ENCODE measurements at places on chromosomes 1 and 21.

- DNase-seq, result peak; percentile 19
These were observed 6.7 kb upstream of the RNASEL start for GRCh38 chr1:182595641-182596240.

DNA sequence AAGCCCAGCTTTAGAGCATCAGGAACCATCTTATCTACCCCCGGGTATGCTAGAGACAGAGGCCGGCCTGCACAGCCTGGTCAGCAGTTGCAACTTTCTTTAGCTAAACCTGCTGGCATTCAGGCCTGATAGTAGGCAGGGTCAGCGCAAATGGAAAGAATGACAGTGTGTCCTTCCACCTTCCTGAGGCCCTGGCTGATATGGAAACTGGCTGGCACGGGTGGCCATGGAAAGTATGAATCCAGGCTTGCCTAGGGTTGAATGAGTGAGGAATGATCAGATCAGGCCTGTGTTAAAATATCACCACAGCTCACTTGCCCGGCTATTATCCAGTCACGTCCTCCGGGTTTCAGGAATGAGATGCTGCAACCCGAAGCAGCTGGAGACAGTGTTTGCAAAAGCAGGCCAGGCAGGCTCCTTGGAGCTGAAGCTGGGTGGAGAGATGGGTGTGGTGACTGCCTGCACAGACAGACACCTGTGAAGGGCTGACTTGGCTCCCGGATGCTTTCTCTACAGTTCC, 34.7 kb downstream of the RCAN1 start:
- DNase-seq, result no peak

DNA sequence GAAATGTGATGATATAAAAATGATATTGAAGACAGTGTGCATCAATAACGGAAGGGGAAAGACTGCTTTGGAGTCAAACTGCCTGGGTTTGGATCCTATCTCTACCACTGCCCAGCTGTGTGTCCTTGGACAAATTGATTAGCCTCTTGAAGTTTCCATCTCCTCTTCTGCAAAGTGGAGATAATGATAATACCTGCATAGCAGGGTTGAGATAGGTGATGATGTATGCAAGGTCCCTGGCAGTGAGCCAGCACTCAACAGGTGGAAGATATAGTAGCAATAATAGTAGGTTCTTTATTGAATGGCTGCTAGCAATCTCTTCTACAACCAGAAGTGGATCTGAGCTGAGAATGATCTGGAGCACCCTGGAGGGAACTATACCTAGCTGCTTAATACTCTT, 166.7 kb downstream of the MIS18A start:
- no peak for DNase-seq

GRCh38 chr1:147504801-147505311, 36.4 kb upstream of the BCL9 start:
- DNase-seq, result no peak

- no peak for DNase-seq
These were observed 25.0 kb downstream of the CAPN2 start for GRCh38 chr1:223737342-223737741.

Measured in NCI-H446 treated with DMSO at 0.1 percent for 48 hours (cell line).